ENCODE measurements at places on chromosomes 3 and 15. TPM values are rescaled to one million over a fixed set of nuclear protein-coding genes. Genes with fewer than 3 reads are reported as not detected.

The GMPS gene
- total RNA-seq = 49.7 TPM

The TMEM87A gene
- total RNA-seq = 70.8 TPM

The GXYLT2 gene
- total RNA-seq = not detected

The TMEM44 gene
- total RNA-seq = 3.0 TPM

The DCLK3 gene
- total RNA-seq = not detected

The GHRL gene
- 1.4 TPM for total RNA-seq

The PARP15 gene
- total RNA-seq = 164 TPM

The MORC1 gene
- total RNA-seq = not detected

The MANF gene
- total RNA-seq = 58.3 TPM

The CD80 gene
- total RNA-seq = not detected

The GOLGA8H gene
- total RNA-seq = 1.2 TPM

The ADAMTS17 gene
- total RNA-seq = 4.8 TPM

The CLDN1 gene
- not detected for total RNA-seq

The GOLGA8N gene
- 238 TPM for total RNA-seq

The ACTC1 gene
- total RNA-seq = not detected

The SLC38A3 gene
- total RNA-seq = not detected

The GPR149 gene
- not detected for total RNA-seq

The TRPM7 gene
- total RNA-seq = 41.8 TPM
